Progenitor cell of endocrine pancreas (in vitro differentiated cells): ENCODE measurements at places on chromosomes 6 and 20.

- no peak for DNase-seq
Measured at GRCh38 chr20:41507851-41508250, 110.3 kb downstream of the CHD6 start.

- no peak for DNase-seq
Measured at GRCh38 chr6:18264923-18265377, 620 bp upstream of the DEK start.

GRCh38 chr6:104321301-104321700 lies 538.4 kb downstream of the HACE1 start:
- no peak for DNase-seq

DNA sequence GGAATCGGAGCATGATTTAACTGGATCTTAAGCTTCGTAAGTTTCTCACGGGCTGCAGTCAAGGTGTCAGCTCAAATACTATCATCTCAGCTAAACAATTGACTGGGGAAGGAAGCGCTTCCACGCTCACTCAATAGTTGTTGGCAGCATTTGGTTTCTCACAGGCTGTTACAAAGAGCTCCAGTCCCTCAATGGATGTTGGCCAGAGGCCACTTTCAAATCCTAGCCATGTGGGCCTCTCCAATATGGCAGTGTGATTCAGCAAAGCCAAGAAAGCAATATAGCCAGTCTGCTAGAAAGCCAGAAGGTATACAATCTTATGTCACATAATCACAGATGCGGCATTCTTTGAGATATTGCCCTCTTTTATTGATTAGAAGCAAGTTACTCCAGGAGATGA lies 98.3 kb upstream of the PHACTR1 start:
- DNase-seq, result no peak

- DNase-seq, result no peak
Measured at GRCh38 chr6:169082817-169083507, 170.7 kb downstream of the THBS2 start.

GRCh38 chr6:159099961-159100360 lies 55.2 kb upstream of the TAGAP start:
- DNase-seq, result no peak

- DNase-seq, result no peak
Measured at GRCh38 chr6:149064001-149064659, 253.4 kb upstream of the TAB2 start.

- DNase-seq, result no peak
Measured at GRCh38 chr20:17969884-17970409, 1.1 kb downstream of the MGME1 start.

- DNase-seq, result no peak
Measured at GRCh38 chr6:81984599-81984998, 232.1 kb upstream of the TENT5A start.

GRCh38 chr6:72626126-72626525 lies 4.3 kb downstream of the KCNQ5 start:
- no peak for DNase-seq

- no peak for DNase-seq
Measured at GRCh38 chr6:166921570-166921969, 34.8 kb downstream of the RNASET2 start.

DNA sequence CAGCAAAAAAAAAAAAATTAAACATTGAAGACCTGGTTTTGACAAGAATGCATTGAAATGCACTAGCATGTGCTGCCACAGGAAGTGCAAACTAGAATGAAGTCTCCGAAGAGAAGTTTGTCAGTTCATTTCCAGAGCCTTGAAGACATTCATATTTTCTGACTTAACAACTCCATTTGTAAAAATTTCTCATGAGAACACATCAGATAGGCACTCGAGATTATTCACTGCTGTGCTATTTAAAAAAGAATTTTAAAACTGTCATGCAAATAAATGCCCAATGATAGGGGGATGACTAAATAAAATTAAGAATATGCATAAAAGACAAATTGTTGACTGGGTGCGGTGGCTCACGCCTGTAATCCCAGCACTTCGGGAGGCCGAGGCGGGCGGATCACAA lies 394.6 kb upstream of the JARID2 start:
- no peak for DNase-seq

GRCh38 chr6:162965366-162965765 lies 237.6 kb downstream of the PACRG start:
- DNase-seq, result no peak

DNA sequence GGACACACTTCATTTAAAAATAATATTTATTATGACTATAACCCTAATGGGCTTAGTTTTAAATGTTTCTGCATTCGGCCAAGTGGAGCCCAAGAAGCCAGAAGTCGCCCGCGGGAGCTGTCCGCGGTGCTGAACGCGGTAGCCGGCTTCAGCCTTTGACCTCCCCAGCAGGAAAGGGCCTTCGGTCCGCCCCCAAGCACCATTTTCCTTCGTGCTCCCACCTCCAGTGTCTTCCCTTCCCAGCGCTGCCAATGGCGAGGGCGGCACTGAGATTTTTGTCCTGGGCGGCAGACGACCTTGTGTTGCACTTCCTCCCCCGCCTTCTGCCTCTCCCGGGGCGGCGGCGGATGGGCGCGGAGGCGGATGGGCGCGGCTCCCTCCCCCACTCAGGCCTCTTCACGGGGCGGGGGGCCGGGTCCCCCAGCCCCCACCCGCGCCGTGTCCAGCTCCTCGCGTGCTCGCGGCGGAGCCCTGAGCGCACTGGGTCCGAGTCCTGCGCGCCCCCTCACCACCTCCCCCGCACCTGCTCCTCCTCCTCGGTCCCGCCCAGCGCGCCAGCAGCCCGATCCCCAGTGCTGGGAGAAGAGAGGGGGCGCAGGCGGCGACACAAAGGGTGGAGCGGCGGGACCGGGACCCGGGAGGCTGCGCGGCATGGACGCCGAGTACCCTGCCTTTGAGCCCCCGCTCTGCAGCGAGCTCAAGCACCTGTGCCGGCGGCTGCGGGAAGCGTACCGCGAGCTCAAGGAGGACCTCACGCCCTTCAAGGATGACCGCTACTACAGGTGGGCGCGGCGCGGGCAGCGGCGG lies 23.6 kb upstream of the TMEM181 start:
- DNase-seq, result peak; percentile 82

DNA sequence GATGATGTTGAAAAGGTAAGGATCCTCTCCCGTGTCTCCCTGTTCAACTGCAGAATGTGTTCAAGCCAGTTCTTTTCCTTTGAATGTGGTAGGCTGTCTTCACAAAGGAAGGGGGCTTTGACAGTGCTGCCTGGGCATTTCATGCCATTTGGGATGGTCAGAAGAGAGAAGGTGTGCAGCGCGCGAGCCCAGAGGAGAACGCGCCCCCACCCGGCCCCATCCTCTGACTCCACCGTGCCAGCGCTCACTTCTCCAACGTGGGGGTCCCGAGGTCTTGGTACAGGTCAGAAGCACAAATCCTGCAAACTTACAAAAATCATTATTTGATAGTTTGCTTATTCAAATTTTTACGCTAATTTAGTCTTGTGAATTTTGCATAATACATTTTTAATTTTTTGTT lies 14.4 kb downstream of the ENTPD6 start:
- no peak for DNase-seq

DNA sequence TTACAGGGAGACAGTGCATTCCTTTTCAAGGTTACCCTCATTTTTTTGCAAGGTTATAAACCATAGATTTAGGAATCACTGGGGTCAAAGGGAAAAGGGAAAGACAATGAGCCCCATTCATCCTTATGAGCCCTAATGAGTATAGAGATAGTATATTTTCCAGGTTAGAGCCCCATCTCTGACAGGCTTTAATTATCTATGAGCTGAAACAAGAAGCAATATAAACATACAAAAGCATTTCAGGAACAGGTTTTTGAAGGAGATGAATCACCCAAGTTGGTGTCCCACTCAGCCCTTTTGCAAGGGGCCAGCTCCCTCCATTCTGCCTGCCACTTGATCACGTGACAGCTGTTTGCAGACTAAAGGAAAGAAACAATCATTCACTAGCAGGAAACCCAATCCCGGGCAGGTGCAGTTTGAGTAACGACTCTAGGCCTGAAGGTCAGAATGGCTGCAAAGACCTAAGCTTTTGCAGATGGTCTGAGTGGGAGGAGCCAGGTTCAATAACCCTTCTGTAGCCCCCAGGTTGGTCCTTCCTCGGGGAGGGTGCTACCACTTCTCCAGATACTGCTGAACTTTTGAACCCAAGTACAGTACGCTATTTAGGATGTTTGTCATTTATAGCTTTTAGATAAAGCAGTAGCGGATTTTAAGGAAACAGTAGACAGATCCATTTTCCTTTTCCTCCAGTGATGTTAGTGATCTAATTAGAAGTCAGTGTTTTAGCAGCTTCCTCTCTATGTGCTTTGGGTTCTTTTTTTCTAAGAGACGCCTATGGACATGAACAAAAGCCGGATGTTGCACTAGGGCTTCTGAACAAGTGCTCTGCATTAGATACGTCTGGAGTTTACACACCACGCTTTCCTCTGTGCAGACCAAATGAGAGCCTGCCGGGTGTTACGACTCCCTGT lies 253.2 kb downstream of the SOX4 start:
- peak; percentile 37 for DNase-seq

GRCh38 chr6:128209771-128210170 lies 308.9 kb upstream of the THEMIS start:
- no peak for DNase-seq

- DNase-seq, result no peak
Measured at GRCh38 chr6:130372786-130373185, 7.0 kb downstream of the TMEM200A start.
